ENCODE measurements at places on chromosomes 4 and X.

DNA sequence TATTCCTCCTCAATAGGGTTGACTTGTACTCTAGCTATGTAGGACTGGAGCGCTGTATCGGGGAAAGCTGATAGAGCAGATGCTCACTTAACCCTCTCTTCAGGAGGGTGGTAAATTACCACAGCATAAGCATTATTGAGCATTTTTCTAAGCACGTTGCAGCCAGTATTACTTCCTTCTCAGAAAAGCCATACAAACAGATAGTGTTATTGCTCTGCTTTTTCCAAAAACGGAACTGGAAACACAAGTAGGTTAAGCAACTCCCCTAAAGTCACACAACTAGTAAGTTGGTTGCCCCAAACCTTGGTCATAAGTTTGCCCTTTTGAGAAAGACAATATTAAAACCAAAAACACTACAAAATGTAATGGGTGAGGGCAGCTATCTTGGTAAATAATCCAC lies 73.9 kb downstream of the REELD1 start:
- no peak for DNase-seq

DNA sequence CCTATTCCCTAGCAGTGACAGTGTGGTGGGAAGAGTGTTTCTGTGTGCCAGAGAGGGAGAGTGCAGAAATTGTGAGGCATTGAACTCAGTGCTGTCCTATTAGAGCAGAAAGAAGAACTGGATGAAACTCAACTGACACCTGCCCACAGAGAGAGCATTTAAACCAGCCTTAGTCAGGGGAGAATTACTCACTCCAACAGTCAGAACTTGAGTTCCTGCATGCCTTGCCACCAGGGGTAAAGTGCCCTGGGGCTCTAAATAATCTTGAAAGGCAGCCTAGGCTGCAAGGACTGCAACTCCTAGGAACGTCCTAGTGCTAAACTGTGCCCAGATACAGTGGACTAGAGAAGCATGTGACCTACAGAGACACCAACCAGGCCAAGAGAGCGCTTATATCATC lies 12.8 kb downstream of the CYSLTR1 start:
- no peak for DNase-seq

- no peak for DNase-seq
Measured at GRCh38 chr4:100962698-100963097, 384.6 kb downstream of the PPP3CA start.

GRCh38 chr4:4271912-4272311 lies 18.0 kb downstream of the LYAR start:
- DNase-seq: no peak

- no peak for DNase-seq
Measured at GRCh38 chr4:136803433-136803832, 728.9 kb downstream of the PCDH18 start.

DNA sequence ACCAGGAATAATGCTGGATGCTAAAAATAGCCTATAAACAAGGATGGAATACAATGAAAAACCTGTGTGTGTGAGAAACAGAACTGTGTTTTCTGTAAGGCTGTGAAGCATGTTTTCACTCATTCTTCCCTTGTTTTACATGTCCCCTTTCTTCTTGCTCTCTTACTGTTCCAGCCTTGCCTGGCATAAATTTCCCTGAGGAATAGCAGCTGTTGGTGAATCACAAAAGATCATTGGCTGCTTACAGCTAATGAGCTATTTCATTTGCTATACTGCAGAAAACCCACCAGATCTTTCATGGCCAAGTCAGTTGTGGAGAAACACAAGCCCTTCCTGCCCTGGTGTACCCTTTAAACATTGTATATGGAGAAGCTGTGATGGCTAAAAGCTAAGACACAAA lies 91.1 kb downstream of the LDB2 start:
- no peak for DNase-seq

- no peak for DNase-seq
Measured at GRCh38 chr4:105426187-105426897, 47.5 kb downstream of the PPA2 start.

DNA sequence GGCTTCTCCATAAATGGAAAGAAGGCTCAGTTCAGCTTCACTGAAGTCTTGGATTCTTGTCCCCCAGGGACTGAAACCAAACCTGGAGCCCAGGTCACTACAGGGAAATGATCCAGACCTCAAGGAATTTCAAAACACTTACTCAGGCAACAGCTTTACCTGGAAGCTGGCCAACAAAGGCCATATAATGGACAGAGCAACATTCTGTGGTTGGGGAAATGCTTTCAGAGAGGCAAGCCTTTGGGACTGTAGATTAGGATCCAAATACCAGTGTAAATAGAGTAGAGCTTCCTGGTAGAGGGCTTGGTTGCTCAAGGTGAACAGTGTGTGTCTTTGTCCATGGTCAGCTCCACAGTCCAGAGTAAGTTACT lies 57.0 kb upstream of the PROM1 start:
- DNase-seq: no peak

- DNase-seq: no peak
Measured at GRCh38 chr4:95439071-95439470, 109.7 kb downstream of the UNC5C start.

- DNase-seq: no peak
Measured at GRCh38 chr4:31538877-31539276, 818.7 kb downstream of the PCDH7 start.

DNA sequence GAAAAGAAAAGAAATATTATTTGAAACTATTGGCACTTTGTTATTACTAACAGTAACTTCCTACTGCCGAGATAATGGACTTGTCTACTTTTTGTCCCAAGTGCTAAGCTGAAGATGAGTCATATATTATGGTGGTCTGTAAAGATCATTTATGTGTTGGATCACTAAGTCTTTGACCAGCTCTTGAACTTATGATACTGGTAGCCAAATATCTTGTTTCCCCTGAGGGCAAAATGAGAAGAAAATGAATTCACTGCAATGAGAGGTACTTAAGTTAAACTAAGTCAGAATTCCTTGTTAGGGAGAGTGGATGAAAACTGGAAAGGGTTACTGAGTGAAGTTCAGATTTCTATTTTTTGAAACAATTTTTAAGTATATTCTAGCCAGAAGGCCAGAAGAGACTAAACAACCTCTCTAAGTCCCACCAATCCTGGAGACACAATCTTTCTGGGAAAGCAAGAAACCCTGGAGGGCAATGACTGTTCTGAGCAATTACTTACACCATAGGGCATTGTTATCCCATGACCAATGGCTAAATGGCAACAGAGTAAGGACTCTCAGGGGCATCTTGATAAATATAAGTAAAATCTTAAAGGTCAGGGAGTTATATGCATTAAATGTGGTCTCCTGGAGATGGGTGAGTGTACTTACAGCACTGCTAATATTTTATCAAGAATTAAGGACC lies 287.7 kb downstream of the STIM2 start:
- no peak for DNase-seq

- DNase-seq: no peak
Measured at GRCh38 chrX:10039821-10040793, 72.9 kb downstream of the CLDN34 start.
